Omental fat pad (tissue), 4 donors: ENCODE measurements at places on chromosomes 11 and 22.

GRCh38 chr11:131481303-131481702 is 110.9 kb downstream of the NTM start:
- DNase-seq: no peak

DNA sequence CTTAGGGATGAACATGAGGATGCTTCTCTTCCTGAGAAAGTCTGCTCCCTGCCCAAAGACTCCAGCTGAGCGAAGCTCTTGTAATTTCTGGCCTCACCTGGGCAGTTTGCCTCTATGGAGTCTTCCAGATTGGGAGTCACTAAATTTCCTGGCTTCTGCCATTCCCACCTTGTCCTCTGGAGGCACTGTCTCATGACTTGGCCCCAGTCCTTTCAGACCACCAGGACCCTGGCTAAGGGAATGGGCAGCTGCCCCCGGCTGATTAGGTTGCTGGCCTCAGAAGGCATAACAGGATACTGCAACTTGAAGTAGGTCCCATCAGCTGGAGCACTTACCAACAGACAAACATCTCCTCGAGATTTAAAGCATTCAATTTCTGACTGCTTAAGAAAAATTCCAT is 128.1 kb upstream of the SPON1 start:
- no peak for DNase-seq

- DNase-seq: no peak
Measured at GRCh38 chr22:28942801-28943500, 59.6 kb downstream of the ZNRF3 start.

- DNase-seq: no peak
Measured at GRCh38 chr11:83692675-83693074, 406.5 kb upstream of the CCDC90B start.

GRCh38 chr11:30801357-30801756 is 215.2 kb upstream of the MPPED2 start:
- no peak for DNase-seq

DNA sequence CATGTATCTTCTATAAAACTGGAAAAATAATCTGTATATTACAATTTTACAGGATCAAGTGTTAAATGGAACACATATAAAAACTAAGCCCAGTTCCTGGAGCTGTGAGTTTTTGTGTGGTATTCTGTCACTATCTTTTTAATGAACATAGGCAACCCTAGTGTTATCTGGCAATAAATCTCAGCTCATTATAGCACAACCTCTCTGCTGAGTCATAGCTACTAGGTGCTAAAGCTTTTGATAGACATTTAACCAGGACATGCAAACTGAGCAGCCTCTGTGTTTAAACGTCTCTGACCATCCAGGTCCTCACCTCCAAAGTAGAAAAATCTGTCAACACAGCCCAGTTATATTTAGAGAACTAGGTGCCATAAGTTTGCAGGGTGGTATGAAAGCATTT is 91.0 kb upstream of the CARD18 start:
- DNase-seq: no peak

GRCh38 chr11:23280088-23280487 is 419.8 kb upstream of the CCDC179 start:
- no peak for DNase-seq

DNA sequence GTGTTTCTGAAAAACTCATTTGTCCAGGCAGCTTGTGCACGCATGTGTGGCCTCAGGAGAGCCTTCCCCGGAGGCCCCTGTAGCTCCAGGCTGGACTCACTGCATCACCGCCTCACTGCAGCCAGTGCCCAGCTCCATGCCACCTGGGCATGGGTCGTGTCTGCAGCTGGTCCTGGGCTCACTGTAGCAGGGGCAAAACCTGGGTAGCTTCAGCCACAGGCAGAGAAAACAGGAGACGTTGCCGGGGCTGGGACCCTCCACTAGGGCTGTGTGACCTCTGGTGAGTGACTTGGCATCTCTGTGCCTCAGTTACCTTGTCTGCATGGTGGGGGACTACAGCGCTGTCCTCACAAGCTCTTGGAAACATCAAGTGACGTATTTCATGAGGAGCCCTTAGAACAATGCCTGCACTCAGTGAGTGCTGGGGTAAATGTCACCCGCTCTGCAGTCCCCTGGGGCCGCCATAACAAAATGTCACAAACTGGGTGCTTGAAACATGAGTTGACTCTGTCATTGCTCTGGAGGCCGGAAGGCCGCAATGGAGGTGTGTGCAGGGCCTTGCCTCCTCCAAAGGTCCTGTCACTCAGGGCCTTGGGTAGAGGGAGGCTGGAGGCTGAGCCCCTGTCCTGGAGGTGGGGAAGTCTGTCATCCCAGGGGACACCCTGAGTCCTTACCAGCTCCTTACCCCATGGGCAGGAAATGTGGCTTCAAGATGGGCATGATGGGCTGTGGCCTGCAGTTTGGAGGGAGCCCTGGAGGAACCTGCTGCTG is 488.7 kb downstream of the TBC1D22A start:
- DNase-seq: no peak

DNA sequence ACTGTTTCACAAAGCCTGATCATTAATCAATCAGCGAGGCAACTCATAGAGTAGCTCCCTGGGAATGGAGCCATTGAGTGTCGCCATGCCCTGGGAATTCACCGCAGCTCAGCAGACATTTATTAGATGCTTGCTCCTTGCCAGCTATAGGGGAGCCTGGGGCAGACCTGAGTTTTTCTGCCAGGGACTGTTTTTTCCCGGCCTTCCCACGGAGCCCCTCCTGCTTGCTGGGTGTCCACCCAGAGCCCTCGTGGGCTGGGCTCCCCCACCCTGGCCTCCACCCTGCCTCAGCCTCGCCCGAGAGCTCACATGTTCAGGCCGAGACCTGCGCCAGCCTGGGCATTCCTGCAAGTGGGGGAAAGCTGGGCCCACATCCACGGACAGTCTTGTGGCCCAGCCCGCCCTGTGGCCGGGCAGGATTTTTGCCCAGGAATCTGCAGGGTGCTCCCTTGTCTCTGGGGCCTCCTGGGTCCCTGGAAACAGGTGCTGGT is 64.9 kb downstream of the SMIM38 start:
- DNase-seq: peak; percentile 15

DNA sequence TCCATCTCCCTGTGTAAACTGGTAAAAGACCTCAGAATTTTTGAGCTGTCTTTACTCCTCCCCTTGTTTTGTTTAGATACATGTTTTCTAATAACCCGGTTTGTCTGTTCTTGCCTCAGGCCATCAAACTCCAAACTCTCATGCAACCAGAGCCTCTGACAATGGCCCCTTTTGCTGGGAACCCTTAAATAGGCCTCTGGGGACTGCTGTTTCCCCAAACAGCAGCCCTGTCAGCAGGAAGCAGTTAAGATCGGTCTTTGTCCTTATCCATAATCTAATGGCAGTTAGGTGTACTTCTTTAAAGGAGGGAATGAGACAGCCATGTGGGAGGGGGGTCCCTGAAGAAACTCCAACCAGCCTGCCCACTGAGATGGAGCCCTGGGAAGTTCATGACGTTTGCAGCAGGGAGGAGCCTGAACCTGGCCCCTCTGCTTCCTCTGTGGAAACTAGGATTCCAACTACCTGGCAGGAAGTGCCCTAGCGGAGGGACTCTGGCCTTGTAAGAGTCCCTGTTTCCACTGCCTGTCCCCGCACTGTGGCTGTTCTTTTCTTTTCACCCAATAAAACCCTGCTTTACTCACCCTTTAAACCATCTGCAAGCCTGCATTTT is 1354.4 kb downstream of the LRRC4C start:
- no peak for DNase-seq

- DNase-seq: no peak
Measured at GRCh38 chr22:42642806-42643633, 2.6 kb upstream of the ATP5MGL start.

GRCh38 chr11:42021911-42022310 is 562.5 kb upstream of the LRRC4C start:
- no peak for DNase-seq

GRCh38 chr11:103370076-103370475 is 260.9 kb downstream of the DYNC2H1 start:
- no peak for DNase-seq

DNA sequence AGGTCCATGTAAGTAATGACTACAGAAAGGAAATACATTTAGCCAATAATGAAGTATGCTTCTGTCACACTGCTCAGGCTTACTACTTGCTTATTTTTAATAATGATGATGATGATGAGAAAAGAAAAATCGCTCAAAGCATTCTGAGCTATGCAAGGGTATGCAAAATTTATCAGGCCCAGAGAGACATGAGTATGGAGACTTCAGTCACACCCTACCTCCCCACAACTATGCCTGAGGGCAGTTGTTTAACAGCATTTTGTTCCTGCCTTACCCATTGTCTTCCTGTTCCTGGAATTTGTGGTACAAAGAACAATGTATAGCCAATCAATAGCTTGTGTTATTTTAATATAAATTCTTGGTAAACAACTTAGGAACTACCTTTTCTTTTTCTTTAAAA is 232.6 kb upstream of the ZBED5 start:
- no peak for DNase-seq

DNA sequence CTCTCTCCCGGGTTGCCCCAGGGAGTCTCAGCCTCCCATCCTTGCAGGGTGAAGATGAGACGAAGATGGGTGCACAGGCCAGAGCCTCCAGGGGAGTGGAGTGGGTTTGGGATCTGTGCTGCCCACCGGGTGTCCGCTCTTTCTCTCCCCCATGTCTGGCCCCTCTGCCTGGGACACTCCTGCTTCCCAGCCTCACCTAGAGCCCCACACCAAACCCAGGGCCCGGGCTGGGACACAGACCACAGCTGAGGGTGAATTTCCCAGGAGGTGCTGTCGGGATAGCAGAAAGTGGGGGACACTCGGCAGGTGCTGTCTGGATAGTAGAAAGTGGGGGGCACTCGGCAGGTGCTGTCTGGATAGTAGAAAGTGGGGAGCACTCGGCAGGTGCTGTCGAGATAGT is 25.0 kb upstream of the KRTAP5-7 start:
- DNase-seq: no peak

- no peak for DNase-seq
Measured at GRCh38 chr11:58658623-58659022, 36.2 kb downstream of the CNTF start.

DNA sequence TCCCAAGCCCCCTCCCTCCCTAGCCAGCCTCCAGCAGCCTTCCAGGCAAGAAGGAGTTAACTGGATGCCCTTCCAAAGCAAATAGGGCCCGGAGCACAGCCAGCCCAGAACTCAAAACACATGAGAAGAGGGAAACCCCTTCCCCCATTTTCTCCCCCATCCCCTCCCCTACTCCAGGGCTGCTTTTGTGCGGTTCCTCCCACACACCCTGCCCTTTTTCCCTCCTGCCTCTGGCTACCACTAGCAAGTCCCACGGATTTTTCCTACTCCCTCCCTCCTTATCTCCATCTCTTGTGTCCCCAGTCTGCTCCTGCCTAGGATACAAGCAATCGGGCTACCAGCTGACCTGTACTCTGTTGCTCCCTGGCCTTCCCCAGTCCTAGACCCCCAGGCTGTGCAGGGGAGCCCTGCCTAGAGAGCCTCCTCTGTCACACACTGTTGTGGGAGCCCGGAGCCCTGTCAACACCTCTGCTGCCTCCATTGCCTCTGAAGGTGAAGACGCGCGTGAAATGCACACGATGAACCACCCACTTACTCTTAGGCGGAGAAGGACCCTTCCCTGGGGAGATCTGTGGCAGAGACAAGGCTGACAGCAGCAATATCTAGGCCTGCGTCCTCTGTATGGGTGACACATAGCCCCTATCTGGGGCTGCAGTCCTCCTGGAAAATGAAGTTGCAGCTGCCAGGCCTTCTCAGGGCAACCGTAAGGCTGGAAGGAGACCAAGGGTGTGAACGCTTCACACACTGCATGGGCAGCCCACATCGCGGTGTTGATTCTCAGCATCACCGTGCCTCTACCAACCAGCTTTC is 282.8 kb downstream of the MN1 start:
- DNase-seq: no peak

DNA sequence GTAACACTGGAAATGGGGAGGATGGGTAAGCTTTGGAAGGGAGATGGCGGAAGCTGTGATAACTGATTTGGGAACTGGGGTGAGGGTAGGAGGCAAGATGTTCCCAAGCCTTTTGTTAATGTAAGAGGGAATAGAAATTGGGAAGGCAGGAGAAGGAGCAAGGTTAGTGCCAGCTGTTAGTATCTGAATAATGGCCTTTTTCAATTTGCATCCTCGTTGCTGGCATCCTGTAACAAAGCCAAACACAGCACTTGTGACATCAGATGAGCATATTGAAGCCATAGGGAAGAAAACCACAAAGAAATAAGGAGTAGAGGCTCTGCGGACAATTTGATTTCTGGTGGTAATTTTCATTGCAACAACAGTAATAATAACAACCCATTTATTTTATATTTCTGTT is 70.9 kb upstream of the CLMP start:
- no peak for DNase-seq

GRCh38 chr11:12420706-12421105 is 43.3 kb downstream of the PARVA start:
- no peak for DNase-seq

- DNase-seq: no peak
Measured at GRCh38 chr11:102343809-102344208, 3.2 kb upstream of the BIRC2 start.

DNA sequence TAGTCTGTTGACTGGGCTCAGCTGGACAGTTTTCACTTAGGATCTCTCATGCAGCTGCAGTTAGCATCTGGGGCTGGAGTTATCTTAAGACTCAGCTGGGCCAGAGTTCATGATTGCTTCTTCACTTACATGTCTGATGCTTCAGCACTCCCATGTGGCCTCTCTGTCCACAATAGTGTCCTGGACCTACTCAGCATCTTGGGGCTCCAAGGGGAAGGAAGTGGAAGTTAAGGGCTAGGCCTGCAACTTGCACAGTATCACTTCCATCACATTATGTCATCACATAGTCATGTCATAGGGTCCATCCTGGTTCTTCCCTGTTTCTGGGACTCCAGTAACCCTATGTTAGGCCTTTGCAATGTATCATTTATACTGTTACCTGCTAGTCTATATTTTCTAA is 115.9 kb downstream of the C11orf65 start:
- DNase-seq: no peak

DNA sequence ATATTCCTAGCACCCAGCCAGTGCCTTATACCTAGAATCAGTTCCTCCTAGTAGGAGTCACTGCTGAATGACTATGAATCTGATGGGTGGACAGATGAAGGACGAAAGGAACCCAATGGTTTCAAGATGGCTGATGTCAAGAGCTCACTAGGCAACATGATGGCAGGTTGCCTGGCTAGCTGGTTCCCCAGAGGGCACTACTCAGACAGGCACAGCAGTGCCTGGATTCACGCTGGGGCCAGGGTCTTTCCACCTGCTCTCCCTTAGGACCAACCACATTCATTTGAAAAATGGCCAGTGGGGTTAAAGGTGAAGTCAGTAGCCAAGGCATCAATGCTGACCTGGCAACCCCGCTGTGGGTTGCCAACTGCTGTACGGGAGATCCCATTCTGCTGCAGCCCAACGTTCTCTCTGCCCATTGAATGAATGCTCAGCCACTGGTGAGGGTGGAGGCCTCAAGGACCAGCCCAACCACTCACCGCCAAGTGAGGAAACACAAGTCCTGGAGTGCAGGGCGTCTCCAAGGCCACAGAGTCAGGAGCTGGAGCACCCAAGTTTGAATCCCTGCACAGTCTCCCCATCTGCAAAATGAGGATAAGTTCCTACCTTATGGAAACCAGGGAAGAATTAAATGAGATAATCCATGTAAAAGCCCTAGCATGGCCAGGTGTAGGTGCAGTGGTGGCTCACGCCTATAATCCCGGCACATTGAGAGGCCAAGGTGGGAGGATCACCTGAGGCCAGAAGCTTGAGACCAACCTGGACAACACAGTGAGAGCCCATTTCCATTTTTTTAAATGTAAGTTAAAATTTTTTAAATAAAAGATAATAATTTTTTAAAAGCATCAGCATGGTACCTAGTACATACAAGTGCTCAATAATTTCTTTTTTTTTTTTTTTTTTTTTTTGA is 12.4 kb downstream of the MYH9 start:
- no peak for DNase-seq

GRCh38 chr22:35561796-35562526 is 21.3 kb downstream of the RASD2 start:
- no peak for DNase-seq

- DNase-seq: no peak
Measured at GRCh38 chr11:20775331-20775730, 105.9 kb downstream of the NELL1 start.
